Endothelial cell of umbilical vein (primary cell): ENCODE measurements at places on chromosomes 2 and 18. TPM values are rescaled to one million over a fixed set of nuclear protein-coding genes. Genes with fewer than 3 reads are reported as not detected.

Gene CABYR
- 8.9 and 11.4 TPM in 2 replicates for total RNA-seq

Gene VSNL1
- total RNA-seq, result not detected in 2 replicates

GRCh38 chr2:141506135-141506534 lies 624.7 kb downstream of the LRP1B start:
- DNase-seq, result no peak

DNA sequence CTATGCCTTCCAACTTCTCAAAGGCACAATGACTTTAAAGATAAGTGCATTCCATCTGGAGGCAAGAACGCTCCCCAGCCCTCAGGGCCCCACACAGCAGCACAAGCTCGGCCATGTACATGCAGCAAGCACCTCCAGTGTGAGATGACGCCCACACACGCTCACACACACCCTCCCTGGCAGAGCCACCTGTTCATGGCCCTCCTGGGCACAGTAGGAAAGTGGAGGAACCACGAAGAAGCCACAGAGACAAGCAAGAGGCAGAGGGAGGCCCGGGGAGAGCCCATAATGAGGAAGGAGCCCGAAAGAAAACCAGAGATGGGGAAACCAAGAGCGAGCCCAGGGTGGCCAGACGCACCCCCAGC lies 21.7 kb downstream of the BIN1 start:
- no peak for DNase-seq

DNA sequence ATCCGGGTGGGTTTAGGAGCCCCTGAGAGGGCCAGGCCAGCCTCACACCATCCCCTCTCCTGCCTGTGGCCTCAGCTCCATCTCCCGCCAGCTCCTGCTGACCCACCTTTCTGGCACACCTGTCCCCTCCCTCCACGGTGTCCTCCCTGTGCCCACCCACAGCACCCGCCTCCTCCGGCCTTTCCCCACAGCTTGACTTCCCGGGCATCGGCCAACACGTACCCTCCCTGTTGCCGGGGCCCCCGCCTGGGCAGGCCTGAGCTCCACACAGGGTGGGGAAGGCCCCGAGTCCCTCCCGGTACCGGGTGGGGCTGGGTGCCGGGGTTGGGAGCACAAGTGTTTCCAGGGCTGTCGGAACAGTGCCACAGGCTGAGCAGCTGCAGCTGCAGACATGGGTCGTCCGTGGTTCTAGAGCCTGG lies 6.5 kb downstream of the GPC1 start:
- no peak for DNase-seq

DNA sequence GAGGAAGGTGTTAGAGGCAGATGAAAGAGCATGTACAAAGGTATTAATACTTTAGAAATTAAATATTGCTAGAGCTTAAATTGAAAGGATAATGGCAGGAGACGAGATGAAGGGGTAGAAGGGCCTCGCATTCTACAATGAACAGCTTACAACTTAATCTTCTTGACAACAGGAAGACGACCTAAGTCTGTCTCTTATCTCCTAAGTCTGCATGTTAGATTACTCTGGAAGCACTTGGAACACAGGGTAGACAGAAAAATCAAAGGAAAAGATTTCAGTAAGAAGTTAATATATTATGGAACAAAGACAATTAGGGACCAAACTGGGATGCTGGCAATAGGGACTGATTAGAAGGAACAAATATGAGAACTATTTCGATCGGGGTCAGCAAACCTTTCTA lies 34.9 kb downstream of the SMC6 start:
- no peak for DNase-seq

DNA sequence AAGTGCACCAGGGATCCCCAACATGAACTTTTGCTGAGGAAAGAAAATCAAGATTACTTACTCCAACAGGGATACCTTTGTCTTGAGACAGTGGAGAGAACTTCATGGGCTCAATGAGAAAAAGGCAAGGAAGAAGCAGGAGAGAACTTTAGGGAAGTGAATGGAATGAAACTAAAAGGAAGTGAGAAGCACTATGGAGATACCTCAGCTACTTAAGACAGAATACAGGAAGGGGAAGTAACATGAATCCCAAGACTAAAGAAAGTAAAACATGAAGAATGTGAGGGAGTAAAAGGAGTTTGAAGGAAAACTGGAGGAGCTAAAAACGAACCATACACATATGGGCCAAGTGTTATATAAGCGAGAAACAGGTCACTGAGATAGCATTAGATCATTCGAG lies 32.4 kb upstream of the ACTR3 start:
- no peak for DNase-seq

GRCh38 chr2:224109751-224110150 lies 70.7 kb upstream of the SERPINE2 start:
- no peak for DNase-seq
